ENCODE measurements at places on chromosomes 11 and 22.

DNA sequence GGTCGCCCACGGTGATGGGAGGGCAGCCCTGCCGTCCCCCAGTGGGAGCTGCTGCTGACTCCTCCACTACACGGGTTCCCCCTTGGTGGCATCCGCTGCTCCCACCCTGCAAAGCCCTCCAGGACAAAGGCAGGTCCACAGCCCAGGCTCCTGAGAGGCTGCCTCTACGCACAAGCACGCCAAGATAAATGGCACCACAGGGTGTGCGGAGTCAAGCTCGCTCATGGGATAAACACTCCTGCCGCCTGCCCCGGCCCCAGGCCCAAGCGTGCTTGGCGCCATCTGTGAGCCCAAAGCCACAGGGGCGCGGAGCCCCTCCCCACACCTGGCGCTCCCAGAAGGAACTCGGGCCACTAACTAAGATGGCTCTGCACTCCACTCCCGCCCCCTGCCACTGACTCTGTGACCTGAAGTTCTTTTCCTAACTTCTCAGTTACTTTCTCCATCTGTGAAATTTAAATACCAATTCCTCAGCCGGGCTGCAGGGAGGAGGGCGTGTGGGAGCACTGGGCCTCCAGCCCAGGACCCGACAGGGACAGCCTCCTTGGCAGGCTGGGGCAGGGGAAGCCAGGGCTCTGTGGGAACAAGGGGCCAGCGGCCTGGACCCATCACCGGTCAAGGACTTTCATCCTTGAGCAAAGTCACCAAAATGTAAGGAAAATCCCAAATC, 14.9 kb downstream of the EHD1 start:
- DNase-seq = no peak

DNA sequence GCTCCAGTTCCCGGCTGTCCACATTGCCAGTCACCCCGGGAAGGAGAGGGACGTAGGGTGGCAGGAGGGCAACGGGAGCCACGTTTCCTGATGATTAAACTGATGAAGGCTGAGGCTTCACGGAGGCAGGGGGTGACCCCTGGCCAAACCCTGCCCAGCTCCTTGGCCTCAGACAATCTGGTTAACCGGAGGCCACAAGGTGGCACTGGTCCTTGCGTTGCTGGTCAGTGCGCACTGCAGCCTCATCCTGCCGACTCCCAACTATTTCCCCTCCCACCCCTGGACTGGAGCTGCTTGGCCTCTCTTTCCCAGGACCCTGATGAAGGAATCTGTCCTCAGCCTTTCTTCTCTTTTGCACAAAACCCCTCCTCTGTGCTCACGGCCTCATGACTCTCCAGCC, 75.3 kb downstream of the PDE2A start:
- no peak for DNase-seq

DNA sequence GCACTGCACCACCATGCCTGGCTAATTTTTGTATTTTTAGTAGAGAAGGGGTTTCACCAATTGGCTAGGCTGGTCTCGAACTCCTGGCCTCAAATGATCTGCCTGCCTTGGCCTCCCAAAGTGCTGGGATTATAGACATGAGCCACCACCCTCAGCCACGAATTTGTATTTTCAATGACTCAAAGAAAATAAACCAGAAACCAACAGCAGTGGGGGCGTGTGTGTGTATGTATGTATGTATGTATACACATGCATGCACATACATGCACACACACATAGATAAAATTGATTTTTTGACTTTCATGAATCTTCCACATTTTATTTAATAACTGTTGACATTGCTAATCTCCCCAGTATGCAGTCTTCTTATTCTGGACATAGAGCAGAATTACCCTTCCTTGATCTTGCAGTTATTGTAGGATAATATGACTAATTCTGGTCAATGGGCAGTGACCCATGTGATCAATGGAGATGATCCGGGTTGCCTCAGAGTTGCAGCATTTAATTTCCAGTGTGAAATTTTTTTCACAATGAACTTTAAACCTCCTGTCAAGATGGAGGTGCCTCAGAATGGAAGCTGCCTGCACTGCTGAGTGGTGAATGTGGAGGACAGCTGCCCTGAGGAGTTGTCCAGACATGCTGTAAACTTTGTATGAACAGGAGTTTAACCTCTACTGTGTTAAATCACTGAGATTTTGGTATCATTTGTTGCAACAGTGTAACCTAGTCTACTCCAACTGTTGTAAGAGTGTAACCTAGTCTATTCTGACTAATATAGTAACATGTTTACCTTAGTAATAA, 12.8 kb upstream of the PTPN5 start:
- no peak for DNase-seq

- DNase-seq = no peak
Measured at GRCh38 chr22:40997520-40997919, 46.3 kb downstream of the RBX1 start.

GRCh38 chr22:44541671-44542319, 43.8 kb upstream of the RTL6 start:
- DNase-seq = no peak

DNA sequence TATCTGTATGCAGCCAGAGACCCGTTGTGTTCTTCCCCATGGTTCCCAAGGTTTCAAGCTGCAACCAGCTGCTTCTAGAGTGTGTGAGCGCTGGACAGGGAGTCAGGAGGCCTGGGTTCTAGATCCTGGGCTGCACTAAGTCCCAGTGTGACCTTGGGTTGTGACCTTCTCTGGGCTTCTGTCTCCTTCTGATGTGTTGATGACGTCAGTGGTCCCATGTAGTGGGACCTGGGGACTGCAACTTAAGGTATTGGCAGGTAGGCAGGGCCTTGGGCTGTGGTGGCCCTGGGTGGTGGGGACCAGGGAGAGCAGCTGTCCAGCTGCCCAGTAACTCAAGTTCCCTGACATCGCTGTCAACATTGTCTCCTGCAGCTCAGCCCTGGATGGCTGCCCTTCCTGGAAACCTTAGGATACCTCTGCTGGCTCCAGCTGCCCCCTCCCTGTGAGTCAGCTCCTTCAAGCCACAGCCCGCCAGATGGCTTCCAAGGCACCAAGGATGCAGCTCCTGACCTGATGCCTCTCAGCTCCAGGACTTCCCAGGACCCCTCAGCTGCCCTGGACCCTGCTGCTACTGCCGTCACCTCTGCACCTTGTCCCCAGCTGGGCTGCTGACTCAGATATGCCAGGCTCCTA, 1.3 kb upstream of the PVALB start:
- DNase-seq = no peak

DNA sequence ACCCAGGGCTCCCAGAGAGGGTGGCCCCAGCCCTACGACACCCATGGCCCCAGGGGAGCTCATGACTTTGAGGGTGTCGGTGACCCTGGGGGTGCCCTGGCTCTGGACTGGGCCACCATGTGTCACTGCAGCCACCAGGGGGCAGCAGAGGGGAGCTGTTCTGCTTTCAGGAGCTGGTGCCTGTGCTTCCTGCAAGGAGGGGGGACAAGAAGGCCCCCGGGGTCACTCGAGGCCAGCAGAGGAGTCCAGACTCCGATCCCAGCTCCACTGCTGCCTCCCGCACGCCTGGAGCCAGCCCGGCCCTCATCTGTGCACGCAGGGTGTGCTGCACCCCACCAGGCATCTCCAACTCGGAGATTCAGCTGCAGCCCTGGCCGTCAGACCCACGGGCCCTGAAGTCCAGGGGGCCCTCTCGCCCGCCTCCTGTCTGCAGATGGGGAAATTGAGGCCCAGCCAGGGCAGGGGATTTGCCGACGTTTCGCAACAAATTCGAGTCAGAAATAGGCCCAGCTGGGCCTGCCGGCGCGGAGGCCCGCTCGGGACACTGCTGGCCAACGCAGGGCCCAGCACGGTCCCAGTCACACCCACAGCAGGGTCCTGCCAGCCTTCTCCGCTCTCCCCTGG, 29.5 kb upstream of the WNT7B start:
- DNase-seq = peak; percentile 74

GRCh38 chr11:62553080-62553838, 6.7 kb upstream of the AHNAK start:
- peak; percentile 80 for DNase-seq
